ENCODE measurements at places on chromosomes 6 and 20. TPM values are rescaled to one million over a fixed set of nuclear protein-coding genes. Genes with fewer than 3 reads are reported as not detected.

GRCh38 chr20:40488401-40488800 lies 200.6 kb downstream of the MAFB start:
- DNase-seq, result no peak

GRCh38 chr6:16868968-16869367 lies 107.7 kb upstream of the ATXN1 start:
- no peak for DNase-seq

- no peak for DNase-seq
Observed at GRCh38 chr20:47055699-47056369, 161.2 kb downstream of the EYA2 start.

CST4 gene
- total RNA-seq, result not detected

COL11A2 gene
- total RNA-seq, result 0.94 TPM

Measured in Right ventricle myocardium superior (tissue), 1 donor.